ENCODE measurements at places on chromosomes 4 and X. TPM values are rescaled to one million over a fixed set of nuclear protein-coding genes. Genes with fewer than 3 reads are reported as not detected.

Gene NCAPG
- 1.4 TPM for total RNA-seq

Gene GRPR
- total RNA-seq, result not detected

Gene MSANTD1
- 0.25 TPM for total RNA-seq

Gene ZAR1
- total RNA-seq, result not detected

Gene LDB2
- total RNA-seq, result 3.2 TPM

Data from mesangial cell (primary cell).